ENCODE measurements at places on chromosomes 2 and 18.

DNA sequence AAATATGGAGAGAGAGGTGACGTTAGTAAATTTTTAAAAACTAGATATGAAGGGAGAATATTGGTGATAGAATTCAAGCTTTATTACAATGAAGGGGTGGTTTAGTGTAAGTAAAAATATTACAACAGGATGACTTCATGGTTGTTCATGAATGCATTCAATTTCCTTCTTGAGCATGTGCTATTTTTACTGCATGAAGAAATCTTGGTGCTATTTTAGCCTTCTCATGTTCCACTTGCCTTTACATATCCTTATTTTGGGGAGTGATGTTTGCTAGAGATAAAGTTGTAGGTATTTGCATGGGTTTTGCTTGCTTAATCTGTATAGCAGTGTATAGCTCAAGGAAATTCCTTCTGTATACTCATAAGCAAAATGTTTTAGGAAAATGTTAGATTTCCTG is 195.0 kb upstream of the MMADHC start:
- no peak for DNase-seq

- no peak for DNase-seq
These were observed 10.1 kb upstream of the GRHL1 start for GRCh38 chr2:9941196-9941995.

DNA sequence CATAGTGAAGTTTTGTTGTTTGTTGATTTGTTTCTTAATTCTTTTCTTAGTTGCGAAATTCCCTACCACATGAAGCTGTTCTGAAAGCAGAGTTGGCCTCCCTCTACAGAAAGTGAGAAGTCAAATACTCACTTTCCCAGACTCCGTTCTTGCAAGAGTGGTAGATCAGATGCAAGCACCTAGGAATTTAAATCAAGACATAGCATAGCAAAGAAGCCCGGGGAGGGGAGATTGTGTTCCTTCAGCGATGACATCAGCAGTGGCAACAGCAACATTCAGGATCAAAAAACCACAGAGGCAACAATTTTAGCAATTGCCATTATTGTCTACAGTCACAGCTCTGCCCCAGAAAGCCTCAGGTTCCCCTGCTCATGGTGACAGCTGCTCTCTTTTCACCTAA is 580.0 kb downstream of the RNF144A start:
- DNase-seq: no peak

GRCh38 chr2:98691303-98691702 is 39.6 kb downstream of the MGAT4A start:
- no peak for DNase-seq

- DNase-seq: no peak
These were observed 40.6 kb downstream of the PDCL3 start for GRCh38 chr2:100603414-100603813.

DNA sequence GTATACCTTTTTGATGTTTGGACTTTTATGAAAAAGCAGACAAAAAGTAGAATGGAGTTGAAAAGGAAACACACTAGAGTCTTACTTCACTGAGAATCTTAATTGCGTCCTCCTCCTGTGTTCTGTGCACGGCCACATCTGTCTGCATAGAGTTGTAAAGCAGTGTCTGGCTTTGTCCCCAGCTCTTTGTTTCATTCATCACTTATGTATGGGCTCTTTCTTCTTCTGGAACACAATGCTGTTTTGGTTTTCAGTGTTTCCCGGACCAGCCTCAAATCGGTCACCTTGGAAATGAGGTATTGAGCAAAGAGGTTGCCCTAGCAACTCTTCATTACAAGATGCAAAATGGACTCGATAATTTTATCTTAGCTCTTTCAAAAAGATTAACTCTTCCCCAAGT is 104.3 kb upstream of the CNGA3 start:
- DNase-seq: no peak

GRCh38 chr2:17877811-17878280 is 621 bp upstream of the KCNS3 start:
- DNase-seq: no peak

DNA sequence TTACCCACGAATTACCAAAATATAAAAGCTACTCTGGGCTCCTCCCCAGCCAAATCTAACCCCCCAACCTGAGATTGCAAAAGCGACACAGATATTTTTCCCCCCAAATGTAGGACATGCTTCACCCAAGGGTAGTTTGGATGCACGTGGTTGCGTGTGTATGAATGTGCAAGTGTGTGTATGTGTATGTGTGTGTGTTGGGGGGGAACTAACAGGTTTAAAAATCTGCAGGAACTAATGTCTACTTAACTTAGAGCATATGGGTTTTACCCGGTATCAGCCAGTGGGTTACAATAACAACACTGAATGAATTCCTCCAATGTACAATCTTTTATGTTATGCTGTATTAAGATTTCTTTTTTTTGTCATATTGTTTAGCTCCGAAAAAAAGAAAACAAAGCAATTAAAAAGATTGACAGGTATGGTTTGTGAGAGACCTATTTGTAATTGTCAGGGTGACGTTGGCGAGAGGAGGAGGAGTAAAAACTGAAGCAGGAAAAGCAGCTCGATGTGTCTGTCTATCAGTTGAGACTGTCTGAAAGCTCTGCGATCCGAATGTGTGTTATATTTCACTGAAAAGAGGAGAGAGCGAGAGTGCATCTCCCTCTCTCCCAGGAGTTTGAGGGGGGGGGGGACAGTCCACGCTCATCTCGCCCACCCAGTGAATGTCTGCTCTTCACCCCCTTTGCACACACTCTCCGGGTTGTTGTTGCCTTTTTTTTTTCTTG is at the start of gene TSHZ1:
TSS of gene TSHZ1 (plus strand) at position 524 of the 728 bp plus-strand sequence. CDS start 1,080 bp downstream, outside the sequence.
- DNase-seq: no peak

DNA sequence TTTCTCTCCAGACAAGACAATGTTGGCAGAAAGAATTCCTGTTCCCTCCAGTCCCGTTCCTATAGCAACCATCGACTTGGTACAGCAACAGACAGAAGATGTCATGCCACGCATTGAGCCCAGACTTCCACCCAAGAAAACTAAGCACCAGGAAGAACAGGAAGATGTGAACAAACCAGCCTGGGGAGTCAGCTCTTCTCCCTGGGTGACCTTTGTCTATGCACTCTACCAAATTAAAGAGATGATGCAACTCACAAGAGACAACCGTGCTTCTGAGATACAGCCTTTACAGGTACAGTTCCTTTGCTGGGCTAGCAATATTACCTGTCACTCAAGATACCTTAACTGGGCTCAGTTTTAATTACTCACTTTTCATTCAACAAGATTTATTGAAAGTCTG is 37.1 kb downstream of the NEMP2 start:
- no peak for DNase-seq

DNA sequence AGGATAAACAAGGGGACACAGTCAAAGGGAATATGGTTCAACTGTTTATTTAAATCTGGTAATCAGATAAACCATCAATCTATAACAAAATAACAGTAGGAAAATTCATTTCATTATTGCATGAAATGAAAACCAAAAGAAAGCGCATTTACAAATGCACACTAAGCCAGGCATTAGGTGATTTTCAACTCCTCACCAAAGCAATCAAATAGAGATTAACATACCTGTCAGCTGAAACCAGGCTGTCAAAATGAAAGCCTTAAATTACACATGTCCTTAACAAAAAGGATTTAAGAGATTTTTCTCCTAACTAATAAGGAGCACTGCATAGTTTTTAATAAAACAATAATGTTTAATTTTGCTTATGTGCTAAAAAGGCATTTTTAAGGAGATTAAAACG is 23.0 kb downstream of the STK39 start:
- no peak for DNase-seq

DNA sequence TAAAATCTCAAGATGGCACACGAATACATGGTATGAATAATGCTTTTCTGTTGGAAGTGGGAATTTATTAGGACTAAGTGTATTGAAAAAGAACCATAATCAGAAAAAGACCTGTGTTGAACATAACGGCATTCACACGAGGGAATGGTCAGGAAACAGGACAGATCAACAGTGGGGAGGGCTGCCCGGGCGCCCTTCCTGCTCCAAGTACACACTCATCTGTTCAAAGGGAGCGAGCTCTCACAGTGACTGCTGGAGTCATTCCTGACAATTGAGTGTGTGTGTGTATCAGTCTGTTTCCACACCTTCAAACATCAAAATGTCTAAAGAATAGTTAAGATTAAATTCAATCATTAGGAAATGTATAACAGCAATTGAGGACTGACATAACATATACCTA is 167.2 kb downstream of the HDAC4 start:
- DNase-seq: no peak
